ENCODE measurements at places on chromosomes 2 and 18.

GRCh38 chr2:11850082-11850481 is 103.7 kb downstream of the LPIN1 start:
- peak; percentile 26 for DNase-seq

- no peak for DNase-seq
Measured at GRCh38 chr2:194264586-194264985, 1392.4 kb upstream of the SLC39A10 start.

- peak; percentile 36 for DNase-seq
Measured at GRCh38 chr2:237196409-237196808, 110.7 kb downstream of the COPS8 start.

DNA sequence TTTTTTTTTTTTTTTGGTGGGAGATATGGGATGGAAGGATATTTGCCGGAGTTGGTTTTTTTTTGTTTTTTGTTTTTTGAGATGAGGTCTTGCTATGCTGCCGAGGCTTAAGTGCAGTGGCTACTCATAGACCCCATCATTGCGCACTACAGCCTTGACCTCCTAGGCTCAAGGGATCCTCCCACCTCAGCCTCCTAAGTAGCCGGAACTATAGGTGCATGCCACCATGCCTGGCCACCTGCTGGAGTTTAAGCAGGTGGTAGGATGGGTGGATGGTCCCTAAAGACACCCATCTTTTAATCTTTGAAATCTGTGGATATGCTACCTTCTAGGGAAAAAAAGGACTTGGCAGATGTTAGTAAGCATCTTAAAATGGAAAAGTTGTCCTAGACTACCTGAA is 169.8 kb downstream of the TGIF1 start:
- no peak for DNase-seq

DNA sequence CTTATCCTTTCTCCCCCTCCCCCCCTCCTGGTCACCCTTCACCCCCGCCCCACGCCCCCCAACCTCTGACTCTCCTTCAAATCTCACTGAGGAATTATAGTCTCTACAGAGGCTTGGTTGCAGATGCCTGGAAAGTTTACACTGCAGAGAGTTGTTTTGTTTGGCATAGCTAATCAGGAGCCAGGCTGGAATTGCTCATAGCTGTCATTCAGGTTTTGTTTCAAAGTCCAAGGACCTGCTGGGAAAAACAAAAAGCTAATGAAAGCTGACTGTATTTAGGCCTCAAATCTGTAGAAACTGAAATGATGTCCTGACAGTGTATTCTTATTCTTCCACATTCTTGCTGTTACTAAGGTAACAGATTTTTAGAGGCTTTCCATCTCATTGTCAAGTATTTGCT is 22.6 kb downstream of the GREB1L start:
- DNase-seq: peak; percentile 43

DNA sequence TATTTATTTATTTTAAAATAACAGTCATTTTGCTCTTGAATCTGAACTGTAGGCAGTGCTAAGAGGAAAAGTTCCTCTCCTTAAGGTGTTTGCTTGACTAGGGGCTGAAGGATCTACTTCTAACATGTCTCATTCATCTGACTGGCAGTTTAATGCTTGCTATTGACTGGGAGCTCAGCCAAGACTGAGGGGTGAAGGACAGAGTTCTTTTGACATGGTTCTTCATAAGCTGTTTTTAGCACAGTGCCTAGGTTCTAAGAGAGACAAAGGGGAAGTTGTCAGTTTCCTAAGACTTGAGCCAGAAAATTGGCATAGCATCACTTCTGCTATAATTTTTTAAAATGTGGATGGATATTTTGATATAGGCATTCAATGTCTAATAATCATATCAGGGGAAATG is 73.0 kb downstream of the COMMD1 start:
- DNase-seq: no peak

DNA sequence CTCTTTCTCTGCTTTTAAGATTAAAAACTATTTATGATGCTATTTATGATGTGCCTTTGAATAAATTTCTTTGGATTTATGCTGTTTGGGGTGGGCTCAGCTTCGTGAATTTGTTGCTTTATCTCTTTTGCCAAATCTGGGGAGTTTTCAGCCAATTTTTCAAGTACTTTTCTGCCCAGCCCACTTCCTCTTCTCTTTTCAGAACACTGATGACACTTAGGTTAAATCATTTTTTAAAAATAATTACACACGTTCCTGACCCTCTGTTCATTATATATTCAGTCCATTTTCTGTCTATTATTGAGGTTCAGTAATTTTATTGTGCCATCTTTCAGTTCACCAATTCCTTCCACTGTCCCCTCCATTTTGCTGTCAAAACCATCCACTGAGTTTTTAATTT is 14.8 kb upstream of the BCL2L11 start:
- DNase-seq: no peak

DNA sequence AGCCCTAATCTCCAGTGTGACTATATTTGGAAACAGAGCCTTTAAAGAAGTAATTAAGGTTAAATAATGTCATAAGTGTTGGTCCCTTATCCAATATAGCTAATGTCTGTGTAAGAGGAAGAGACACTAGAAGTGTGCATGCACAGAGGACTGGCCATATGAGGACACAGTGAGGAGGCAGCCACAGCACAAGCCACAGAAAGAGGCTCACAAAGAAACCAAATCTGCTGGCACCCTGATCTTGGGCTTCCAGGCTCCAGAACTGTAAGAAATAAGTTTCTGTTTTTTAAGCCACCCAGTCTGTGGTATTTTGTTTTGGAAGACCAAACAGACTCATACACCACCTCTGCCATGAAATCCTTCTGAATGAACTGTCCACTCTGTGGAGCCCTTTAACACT is 186.4 kb upstream of the SLC39A10 start:
- no peak for DNase-seq

GRCh38 chr2:218344755-218345417 is 11.8 kb upstream of the CATIP start:
- DNase-seq: no peak

DNA sequence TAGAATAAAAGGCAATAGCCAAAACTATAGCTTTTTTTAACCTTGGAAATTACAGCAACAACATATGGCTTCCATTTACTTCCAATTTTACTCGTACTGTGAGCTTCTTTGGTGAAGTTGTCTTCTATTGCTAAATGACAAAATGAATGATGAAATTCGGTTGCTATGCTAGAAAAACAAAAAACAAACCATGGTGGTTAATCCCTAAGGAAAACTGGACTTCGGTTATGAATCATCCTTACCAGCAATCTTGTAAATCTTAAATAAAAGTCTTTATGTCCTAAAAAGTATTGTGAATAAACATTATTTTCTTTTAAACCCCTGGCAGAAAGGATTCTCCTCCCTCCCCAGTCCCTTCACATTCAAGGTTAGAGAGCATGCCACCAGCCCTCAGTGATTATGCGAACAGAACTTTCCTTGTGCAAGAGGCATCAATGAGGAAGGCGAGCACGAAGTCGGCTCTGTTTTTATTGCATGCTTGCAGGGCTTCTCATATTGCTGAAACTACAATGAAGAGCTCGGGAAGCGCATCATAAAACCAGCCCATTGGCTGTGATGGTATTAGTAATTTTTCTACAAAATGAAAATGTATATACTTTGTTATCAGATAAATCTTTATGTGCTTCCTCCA is 62.9 kb downstream of the ZNF521 start:
- no peak for DNase-seq

- DNase-seq: no peak
Measured at GRCh38 chr2:26914659-26915310, 55.7 kb upstream of the MAPRE3 start.

DNA sequence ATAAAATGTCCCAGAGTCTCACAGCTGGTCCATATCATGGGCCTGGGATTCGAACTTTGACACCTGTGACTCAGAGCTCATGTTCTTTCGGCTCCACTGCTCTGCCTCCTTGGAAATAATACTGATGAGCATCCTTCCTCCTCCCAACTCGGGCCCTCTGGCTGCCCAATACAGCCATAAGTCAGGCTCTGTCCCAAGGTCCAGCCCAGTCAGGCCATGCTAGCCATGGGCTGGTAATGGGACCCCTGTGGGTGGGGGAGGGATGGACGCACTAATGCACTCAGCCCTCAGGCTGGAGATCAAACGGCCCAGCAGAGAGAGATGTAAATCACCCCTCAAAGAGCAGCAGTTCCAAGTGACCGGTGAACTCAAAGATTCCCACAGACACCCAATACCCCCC is 61.1 kb downstream of the DDX1 start:
- DNase-seq: no peak

- peak; percentile 3 for DNase-seq
Measured at GRCh38 chr2:177983183-177983788, 89.3 kb downstream of the PDE11A start.

DNA sequence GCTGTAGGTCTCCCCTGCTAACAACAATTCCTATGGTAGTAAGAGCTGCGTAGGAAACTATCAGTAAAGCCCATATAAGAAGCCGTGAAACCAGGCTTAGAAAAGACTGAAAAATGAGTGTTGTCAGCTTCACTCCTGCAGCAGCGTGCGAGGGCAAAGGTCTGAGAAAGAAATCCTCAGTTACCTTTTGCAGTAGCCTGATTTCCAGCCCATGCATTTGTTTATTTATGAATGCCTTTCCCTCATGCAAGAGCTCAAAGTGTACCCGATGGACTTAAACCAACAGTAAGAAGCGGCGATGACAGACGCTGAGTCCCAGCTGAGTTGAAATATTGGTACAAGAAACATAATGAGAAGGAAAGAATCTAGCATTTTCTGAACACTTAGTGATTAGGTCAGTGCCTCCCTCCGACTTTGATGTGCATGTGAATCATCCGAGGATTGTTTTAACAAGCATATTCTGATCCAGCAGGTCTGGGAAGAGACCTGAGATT is 15.0 kb upstream of the POLI start:
- peak; percentile 53 for DNase-seq

DNA sequence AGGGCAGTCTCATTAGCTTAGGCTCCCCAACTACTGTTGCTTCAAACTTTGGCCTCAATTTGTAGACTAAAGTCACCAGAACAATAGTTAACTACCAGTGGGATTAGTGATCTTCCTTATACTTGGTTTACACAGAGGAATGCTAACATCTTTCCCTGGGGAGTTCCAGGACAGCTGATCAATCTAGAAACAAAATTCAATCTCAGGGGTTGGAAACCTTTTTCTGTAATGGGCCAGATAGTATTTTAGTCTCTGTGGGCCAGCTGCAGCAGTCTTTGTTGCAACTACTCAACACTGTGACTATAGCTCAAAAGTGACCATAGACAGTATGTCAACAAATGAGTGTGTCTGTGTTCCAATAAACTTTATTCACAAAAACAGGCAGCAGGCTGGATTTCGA is 85.7 kb downstream of the METTL8 start:
- DNase-seq: no peak

DNA sequence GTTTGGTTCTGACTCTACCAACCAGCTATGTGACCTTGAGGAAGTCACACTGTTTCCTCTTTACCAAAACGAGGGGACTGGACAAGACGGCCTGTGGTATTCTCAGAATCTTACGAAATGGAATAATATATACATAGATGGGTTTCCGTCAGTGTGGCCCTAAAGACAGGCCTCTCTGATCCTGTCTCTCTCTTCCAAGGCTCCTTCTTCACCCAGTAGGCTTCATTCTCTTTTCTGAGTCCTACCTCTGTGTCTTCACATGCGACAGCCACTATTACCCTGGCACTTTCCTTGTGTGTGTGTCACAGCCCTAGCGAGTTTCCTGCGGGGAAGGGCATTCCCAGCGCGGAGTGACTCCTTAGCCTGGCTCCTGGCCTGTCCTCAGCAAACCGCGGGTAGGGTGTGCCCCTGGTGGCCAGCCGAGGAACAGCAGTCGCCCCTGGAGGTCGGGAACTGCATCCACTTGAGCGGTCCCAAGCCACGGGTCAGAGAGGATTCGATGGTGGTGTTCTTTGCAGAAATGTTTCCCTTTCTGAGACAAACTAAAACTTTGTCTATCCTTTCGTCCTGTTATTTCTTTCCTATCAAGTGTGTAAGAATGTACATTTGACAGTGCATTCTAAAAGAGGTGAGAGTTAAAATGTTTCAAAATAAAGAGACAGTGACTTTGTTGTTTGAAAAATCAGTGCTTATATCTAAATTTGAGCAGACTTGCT is 63.3 kb downstream of the RAB31 start:
- peak; percentile 44 for DNase-seq

DNA sequence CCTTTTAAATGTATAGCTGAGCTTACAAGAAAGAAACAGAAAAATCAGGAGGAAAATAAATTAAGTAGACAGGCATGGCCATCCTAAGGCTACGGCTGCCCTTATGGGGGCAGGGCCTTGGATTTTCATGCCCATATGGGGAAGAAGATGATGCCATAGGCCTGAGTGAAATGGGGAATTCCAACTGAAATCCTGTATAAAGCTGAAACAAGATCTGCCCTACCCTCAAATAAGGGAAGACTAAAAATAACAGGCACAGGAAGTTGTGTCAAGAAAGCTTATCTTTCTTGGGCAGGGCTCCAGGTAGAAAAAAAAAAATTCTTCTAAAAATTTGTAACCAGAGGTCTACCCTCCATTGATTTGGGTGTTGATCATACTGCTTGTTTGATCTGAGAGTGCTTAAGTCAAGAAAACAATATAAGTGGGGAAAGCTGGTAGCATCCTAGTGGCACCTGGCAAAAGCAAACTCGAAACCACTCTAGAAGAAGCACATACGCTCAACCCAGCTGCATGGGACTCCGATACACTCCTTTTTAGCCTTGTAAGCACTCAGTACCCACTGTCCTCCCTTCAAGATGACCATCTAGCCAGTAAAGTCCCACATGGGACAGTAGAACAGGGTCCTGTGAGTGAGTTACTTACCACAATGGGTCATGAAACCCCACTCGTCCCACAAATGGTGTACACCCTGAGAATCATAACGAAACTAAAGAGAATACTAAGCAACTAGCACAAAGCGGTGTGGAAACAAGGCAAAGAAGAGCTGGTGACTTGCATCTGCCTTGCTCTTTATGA is 22.3 kb downstream of the DNAH7 start:
- no peak for DNase-seq

DNA sequence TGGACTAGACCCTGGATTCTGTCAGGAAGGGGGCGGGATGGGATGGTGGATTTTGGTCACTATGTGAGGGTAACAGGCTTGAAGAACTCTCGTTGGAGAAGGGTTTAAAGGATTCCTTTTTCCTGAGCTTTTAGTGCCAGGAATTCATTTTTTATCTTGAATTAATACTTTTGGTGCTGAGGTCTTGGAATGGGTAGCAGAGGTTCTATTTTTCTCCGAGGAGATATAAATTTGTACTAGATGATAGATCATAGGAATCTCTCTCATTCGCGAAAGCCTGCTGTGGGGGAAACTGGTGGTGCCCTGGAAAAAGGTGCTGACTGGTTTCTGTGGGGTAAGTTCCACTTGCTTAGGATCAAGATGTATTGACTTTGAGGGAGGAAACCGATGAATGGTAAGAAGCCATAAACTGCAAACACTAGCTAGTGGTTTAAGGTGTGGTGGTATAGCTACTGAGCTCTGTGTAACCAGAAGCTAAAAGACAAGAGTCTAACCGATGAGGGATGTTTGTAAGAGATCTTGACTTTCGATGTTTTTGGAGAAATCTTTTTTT is 706 bp downstream of the AGPS start:
- DNase-seq: no peak

DNA sequence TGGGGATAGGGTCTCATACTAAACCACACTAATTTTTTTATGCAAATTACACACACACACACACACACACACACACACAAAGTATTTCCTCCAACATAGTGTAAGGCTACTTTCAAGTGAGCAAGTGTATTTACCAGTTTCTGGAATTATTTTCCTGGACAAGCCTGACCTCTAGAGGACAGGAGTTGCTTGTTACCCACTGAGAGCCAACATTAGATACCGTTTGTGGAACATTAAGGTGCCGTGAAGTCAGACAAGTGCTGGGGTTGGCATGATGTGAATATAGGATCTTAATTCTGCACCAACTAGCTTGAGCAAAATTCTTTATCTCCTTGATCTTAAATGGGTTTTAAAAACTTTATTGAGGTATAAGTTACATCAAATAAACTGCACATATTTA is 39.3 kb upstream of the SERPINB2 start:
- DNase-seq: peak; percentile 66

- no peak for DNase-seq
Measured at GRCh38 chr2:233030-233429, 30.8 kb downstream of the SH3YL1 start.

Measured in NCI-H146 (cell line).